ENCODE measurements at places on chromosomes 12 and 14.

- peak; percentile 59 for DNase-seq
These were observed 79.9 kb downstream of the NEDD1 start for GRCh38 chr12:96986883-96987523.

- no peak for DNase-seq
These were observed 104.9 kb upstream of the NOVA1 start for GRCh38 chr14:26702721-26703230.

GRCh38 chr12:21826618-21826910 is 52.1 kb upstream of the KCNJ8 start:
- no peak for DNase-seq

GRCh38 chr14:97477353-97477752 is 680.2 kb downstream of the VRK1 start:
- no peak for DNase-seq

GRCh38 chr12:43979450-43979849 is 143.6 kb downstream of the TMEM117 start:
- DNase-seq, result no peak

DNA sequence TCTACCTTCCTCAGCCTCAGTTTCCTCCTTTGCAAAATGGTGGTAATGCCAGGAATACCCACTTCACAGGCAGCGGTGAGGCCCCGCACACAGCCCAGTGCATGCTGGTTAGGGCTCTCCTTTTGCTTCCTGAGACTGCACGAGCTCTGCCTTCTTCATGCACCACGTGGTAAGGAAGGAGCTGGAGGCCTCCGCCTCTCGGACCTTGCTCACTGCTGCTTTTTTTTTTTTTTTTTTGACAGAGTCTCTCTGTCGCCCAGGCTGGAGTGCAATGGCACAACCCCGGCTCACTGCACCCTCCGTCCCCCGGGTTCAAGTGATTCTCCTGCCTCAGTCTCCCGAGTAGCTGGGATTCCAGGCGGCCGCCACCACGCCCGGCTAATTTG is 18.1 kb downstream of the TAMALIN start:
- DNase-seq, result no peak

DNA sequence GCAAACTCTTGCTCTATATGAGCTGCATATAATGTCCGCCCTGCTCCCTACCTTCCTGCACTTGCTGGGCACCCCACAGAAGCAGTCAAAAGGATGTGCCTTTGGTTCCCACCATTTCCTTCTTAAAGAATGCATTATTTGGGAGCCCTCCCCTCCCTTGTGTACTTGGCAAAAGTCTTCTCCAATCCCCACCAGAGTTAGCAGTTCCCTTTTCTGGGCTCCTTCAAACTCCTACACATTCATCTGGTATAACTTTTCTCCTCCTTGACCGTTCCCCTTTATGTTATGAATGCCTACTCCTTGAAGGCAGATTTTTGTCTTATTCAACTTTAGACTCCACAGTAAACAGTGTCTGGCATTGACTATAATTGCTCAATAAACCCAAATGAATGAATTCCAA is 27.8 kb downstream of the AREL1 start:
- no peak for DNase-seq

GRCh38 chr14:86404989-86405649 is 875.2 kb downstream of the FLRT2 start:
- no peak for DNase-seq

DNA sequence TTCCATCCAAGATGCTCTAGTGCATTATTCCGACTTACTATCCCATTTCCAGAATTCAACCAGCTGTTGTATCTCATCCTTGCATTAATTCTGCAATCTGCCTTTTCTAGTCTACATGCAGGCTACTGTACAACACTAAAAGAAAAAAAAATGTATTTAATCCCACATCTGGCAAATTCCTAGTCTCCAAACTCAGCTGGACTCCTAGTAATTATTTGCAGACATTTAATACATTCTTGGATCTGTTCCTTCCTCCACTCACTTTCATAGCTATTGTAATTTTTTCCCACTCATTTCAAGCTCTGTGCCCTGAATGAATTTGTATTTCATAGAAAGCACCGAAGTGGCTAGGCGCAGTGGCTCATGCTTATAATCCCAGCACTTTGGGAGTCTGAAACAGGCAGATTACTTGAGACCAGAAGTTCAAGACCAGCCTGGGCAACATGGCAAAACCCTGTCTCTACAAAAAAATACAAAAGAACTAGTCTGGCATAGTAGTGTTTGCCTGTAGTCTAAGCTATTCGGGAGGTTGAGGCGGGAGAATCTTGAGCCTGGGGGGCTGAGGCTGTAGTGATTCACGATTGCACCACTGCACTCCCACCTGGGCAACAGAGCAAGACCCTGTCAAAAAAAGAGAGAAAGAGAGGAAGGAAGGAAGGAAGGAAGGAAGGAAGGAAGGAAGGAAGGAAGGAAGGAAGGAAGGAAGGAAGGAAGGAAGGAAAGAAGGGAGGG is 39.5 kb upstream of the YAF2 start:
- no peak for DNase-seq

GRCh38 chr12:59070322-59070933 is 150.1 kb upstream of the LRIG3 start:
- DNase-seq, result no peak

- DNase-seq, result no peak
These were observed 93.0 kb downstream of the SLC41A2 start for GRCh38 chr12:104865080-104865479.

DNA sequence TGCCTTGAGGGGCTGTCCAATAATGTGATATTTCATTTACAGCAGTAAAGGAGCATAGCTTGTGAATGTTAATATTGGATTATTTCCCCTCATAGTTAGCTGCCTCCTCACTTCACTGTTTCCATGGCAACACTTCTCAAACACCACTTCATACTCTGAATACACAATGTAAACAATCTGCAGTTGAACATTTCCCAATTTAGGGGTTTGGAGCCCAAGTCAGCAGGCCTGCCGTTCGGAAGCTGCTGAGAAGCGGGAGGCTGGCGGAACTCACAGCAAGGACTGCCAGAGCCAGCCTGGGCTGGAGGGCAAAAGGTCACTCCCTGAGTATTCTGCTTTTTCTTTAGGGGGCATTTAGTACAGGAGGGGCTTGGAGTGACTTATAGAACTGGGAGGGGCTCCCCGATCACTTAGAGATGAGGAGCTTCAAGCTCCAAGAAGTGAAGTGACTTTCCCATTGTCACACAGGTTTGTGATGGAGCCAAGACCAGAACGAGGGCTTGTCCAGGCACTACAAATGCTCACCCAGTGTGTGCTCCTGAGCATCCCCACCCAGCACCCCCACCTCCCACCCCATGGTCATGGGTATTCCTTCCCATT is 12.1 kb upstream of the SLC24A4 start:
- no peak for DNase-seq

- no peak for DNase-seq
These were observed 124.1 kb downstream of the ESRRB start for GRCh38 chr14:76500011-76500410.

- no peak for DNase-seq
These were observed 381.7 kb upstream of the DDHD1 start for GRCh38 chr14:53534841-53535240.

- DNase-seq, result no peak
These were observed 7.2 kb downstream of the ERC1 start for GRCh38 chr12:998020-998874.
